Fibroblast of skin of back (primary cell): ENCODE measurements at places on chromosomes 5 and 9.
A peak's percentile ranks its signal among the peaks of the same experiment; 100 is the strongest.

DNA sequence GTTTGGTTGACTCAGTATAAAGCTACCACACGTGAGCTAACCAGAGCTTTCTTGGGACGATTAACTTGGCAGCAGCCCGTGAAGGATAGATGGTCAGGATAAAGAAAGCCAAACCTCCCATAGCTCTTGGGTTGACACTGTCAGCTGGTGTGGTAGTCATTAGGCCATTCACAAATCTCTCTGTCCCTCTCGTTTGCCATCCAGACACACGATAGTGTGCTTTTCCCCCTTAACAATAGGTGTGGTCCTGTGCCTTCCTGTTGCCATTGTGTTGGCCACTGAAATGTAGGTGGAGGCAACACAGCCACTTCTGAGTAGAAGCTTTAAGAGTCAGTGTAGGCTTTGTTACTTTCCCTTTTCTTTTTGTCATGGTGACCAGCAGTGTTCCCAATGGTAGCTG, 11.7 kb downstream of the OR13J1 start:
- no peak for DNase-seq

GRCh38 chr9:110146373-110146772, 61.6 kb downstream of the C9orf152 start:
- peak; percentile 35 for DNase-seq

DNA sequence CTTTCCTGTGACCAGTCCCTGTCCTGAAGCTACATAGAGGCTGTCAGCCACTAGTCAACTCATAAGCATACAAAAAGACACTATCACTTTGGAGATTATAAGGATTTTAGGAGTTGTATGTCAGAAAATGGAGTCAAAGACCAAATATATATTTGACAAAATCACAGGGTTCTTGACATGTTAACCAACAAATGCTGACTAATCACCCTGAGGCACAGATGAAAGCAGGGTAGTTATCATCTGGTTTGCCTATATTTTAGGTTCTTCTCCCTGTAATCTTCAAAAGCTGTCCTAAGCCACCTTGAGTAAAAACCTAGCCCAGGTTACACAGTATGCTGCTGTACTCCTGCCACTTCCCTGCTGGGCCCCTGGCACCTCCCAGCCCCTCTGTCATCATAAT, 64.7 kb upstream of the ERCC6L2 start:
- DNase-seq = no peak

DNA sequence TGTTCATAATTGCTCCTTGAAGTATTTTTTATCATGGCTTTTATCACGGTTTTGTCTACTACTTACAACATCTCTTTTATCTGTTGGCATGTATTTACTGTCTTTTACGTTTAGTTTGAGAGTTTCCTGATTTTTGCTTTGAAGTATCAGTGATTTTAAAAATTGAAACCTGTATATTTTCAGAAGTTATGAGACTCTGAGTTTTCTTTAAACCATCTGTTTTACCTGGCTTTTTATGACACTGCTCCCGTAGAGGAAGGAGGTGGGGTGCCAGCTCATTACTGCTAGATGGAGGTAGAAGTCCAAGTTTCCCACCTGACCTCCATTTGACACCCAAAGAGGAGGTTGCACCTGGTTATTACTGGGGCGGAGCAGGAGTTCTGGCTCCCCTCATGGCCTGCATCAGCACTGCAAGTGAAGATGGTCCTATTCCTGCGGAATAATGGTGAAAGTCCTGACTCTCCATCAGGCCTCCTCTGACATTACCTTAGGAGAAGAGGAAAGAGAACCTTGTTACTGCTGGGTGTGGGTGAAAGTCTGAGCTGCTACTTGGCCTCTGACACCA, 10.0 kb upstream of the ZNF131 start:
- no peak for DNase-seq

DNA sequence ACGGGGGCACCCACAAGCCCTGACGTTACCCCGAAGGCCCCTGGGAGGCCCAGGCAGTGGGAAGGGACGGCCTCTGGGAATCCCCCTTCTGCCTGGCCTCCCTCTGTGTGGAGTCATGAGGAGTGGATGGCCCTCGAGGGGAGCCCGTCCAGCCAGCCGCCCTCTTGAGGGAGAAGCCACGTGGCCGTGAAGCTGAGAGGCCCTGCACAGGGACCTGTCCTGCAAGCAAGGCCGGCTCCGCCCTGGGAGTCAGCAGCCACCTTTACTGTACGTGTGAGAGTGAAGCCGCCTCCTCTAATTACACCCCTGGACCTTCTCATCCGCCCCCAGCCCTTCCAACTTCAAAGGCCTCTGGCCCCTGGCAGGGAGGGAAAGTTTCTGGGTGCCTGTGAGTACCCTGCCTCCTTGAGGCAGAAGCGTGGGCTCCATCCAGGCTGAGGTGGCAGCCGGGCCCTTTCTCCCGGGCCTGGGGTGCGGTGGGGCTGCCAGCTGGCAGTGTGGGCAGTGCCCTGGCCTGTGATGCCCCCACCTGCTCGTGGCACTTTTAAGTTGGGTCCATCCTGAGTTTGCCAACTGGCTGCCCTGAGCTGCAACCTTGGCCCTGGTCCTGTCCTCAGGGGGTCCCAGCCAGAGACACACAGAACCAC, 55.9 kb upstream of the EGFL7 start:
- no peak for DNase-seq

DNA sequence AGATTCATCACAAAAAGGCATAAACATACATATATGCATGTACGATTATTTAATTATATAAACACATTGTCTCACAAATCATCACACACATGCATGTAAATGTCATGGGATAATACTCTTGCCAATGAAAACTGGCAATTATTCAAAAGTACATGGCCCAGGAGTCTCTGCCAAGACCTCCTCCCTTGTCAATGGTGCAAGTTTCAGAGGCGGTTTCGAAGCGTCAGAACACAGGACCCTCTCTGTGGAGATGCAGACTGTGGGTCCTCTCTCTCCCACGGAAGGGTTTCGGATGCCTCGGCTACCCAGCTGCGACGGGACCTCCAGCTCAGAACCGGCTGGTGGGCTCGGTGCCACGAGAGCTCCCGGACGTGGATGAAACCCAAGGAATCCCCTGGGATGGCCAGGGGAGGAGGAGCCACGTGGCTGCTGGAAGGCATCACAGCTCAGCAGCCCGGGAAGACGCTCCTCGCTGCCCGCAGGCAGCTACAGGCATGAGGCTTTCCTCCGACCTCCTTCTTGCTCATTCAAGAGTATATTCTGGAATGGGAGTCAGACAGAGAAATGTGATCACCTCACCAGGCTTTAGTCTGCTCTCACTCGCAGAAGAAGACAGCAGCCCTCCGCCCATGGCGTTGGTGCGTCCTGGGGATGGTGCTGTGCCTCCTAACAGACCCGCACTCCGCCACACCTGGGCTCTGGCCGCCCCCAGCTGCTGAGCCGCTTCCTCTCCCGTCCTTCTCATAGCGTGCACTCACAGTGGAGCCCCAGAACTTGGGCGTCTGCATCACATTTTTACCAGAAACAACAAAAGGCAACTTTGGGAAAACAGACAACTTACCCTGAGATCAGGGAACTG, 308.8 kb downstream of the IRX2 start:
- DNase-seq = no peak

GRCh38 chr9:99345942-99346341, 123.9 kb downstream of the SEC61B start:
- peak; percentile 92 for DNase-seq

DNA sequence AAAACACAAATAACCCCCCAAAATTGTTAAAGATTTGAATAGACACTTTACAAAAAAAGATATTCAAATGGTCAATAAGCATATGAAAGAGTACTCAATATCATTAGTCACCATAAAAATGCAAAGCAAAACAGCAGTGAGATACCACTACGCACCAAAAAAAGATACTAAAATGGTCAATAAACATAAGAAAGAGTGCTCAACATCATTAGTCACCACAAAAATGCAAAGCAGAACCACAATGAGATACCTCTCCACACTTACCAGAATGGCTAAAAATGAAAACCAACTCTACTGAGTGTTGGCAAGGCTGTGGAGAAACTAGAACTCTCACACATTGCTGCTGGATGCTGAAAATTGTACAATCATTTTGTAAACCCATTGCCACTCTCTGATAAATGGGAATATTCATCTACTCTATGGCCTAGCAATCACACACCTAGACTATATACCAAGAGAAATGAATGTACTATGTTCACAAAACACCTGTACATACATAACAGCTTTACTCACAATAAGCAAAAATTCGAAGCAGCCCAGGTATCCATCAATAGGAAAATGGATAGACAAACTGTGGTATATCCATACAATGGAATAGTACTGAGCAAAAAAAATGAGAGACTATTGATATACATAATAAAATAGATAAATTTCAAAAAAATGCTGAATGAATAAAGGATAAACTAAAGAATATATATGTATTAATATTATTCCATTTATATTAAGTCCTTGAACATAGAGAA, 205.0 kb upstream of the DAPK1 start:
- peak; percentile 94 for DNase-seq

DNA sequence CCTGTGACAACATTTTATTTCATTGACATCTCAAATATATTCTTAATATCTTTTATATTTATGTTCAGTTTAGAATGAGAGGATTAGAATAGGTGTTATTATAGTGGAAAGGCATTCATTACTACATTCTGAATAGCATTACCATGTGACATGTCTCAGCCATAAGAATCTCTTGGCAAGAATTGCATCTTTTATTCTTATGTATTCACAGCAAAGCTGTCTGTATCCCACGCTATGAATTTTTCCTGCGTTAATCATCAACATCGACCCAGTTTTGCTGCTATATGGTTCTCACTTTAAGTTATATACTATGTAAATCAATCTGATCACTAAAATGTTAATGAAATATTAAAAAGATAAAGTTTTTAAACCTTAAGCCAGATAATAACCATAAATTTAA, 248.6 kb downstream of the TMEM232 start:
- peak; percentile 95 for DNase-seq

- no peak for DNase-seq
These were observed 214.8 kb downstream of the ISL1 start for GRCh38 chr5:51598026-51598425.

GRCh38 chr9:6239694-6240093, 24.1 kb downstream of the IL33 start:
- DNase-seq = peak; percentile 4

- DNase-seq = no peak
These were observed 3.9 kb upstream of the BTNL9 start for GRCh38 chr5:181035991-181036815.

GRCh38 chr5:113437111-113437510, 2.3 kb upstream of the TSSK1B start:
- no peak for DNase-seq

DNA sequence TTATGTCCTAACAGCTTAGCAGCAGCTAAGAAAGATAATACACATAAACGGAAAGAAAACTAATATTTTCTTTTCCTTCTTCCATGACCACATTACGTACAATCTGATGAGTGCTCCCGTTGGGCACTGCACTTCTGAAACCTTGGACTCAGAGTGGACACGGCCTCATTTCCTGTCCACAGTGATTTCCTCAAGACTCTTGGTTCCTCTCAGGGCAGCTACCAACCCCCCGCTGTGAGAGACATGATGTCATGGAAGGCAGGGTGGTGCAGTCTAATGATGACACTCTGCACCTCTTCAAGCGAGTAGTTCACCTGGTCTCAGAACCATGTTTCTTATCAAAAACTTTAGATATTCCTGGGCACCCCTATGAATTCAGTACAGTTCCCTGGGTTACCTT, 68.7 kb upstream of the CTSL start:
- DNase-seq = peak; percentile 31

- DNase-seq = no peak
These were observed 1815.4 kb upstream of the CDH6 start for GRCh38 chr5:29378104-29378503.

GRCh38 chr9:120045011-120045410, 535.0 kb downstream of the CDK5RAP2 start:
- no peak for DNase-seq

- peak; percentile 57 for DNase-seq
These were observed 1.9 kb downstream of the TEX53 start for GRCh38 chr9:114655689-114656088.

GRCh38 chr5:111075520-111075919, 4.0 kb downstream of the TSLP start:
- peak; percentile 83 for DNase-seq

GRCh38 chr9:2209400-2209799, 194.3 kb downstream of the SMARCA2 start:
- peak; percentile 13 for DNase-seq

GRCh38 chr5:74761241-74761640, 5.7 kb downstream of the GFM2 start:
- no peak for DNase-seq

GRCh38 chr5:2633992-2634391, 117.5 kb downstream of the IRX2 start:
- no peak for DNase-seq

- peak; percentile 12 for DNase-seq
These were observed 762 bp downstream of the CACNA1B start for GRCh38 chr9:137878146-137878941.

GRCh38 chr9:96651626-96652025, 3.5 kb downstream of the PRXL2C start:
- DNase-seq = peak; percentile 50

GRCh38 chr5:96013254-96013653, 51.6 kb upstream of the ELL2 start:
- DNase-seq = no peak

DNA sequence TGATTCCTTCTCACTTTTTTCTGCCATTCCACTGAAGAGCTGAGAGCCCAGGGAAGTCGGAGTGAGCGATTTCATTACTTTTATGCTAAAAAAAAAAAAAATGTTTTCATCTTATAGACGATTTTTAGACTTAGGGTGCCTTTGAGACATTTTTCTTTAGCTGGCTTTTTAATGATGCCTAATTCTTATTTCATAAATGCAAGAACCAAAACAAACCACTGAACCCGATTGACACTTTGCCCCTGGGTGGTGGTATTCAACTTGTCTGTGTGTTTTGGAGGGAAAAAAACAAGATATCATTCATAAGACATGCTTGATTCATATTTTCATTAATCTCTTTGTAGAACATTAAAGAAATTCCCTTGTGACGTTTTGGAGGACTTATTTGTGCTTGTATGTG, 2.4 kb downstream of the TLE4 start:
- no peak for DNase-seq

DNA sequence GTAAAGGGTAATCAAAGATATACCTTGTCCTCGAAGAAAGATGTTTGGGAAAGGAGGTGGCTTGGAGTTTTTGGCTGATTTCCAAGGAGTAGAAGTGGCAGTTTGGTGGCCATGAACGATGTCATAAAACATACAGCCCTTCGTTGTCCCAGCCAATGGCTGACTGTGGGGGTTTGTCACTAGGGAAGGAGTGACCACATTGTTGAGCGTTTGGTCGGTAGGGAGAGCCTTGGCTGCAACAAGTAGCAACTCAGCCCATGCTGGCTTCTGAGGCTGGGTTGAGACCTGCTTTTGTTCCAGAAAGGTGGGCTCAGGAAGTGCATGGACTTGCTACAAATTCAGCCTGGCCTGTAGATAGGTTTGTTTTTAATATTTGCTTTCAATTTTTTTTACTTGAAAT, 128.3 kb downstream of the BOD1 start:
- DNase-seq = no peak
